ENCODE measurements at places on chromosomes 2 and 18.

- DNase-seq, result no peak
Measured at GRCh38 chr2:191746346-191747169, 68.6 kb downstream of the NABP1 start.

DNA sequence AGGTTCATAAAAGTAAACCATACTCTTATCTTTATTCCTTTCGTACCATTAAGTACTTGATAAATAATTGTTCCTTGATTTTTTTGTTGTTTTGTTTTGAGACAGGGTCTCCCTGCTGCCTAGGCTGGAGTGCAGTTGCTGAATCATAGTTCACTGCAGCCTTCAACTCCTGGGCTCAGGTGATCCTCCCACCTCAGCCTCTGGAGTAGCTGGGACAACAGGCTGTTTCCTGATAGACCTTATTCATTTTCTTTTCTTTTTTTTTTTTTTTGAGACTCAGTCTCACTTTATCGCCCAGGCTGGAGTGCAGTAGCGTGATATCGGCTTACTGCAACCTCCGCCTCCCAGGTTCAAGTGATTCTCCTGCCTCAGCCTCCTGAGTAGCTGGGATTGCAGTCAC, 5.5 kb downstream of the KCNG3 start:
- DNase-seq, result no peak

DNA sequence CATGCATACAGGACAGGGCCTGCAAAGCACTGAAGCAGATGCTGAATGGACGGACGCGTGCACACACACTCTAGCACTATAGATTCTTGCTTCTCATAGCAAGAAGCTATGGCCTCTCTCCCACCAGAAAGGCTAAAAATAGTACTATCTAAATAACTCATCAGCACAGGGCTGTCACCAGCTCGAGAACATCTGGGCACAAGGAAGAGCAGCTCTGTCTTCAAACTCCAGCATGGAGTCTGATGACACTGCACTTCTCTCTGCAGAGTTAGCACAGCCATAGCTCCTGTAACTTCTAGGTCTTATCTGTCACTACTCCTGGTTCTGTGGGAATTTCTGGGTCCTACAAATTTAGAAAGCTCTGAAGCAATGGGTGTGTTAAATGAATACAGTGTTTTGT, 123.5 kb downstream of the MYO5B start:
- no peak for DNase-seq

DNA sequence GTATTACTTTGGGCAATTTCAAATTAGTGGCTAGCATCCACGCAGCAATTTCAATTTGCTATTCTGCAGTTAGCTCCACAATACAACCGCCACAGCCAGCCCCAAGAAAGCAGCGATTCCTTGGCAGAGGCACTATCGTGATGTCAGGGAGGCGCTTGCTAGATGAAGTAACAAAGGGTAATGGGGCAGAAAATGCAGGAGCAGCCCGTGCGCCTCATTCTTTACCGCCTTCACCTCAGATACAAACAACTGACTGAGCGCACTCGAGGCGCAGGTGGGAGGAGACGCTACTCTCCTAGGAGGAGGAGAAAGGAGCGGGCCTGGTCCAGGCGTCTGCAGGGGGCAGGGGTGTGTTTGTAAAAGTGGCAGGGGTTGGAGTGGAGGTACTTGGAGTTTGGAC, 76.9 kb upstream of the ASB18 start:
- no peak for DNase-seq

- no peak for DNase-seq
Measured at GRCh38 chr18:35507192-35507591, 9.4 kb upstream of the INO80C start.

DNA sequence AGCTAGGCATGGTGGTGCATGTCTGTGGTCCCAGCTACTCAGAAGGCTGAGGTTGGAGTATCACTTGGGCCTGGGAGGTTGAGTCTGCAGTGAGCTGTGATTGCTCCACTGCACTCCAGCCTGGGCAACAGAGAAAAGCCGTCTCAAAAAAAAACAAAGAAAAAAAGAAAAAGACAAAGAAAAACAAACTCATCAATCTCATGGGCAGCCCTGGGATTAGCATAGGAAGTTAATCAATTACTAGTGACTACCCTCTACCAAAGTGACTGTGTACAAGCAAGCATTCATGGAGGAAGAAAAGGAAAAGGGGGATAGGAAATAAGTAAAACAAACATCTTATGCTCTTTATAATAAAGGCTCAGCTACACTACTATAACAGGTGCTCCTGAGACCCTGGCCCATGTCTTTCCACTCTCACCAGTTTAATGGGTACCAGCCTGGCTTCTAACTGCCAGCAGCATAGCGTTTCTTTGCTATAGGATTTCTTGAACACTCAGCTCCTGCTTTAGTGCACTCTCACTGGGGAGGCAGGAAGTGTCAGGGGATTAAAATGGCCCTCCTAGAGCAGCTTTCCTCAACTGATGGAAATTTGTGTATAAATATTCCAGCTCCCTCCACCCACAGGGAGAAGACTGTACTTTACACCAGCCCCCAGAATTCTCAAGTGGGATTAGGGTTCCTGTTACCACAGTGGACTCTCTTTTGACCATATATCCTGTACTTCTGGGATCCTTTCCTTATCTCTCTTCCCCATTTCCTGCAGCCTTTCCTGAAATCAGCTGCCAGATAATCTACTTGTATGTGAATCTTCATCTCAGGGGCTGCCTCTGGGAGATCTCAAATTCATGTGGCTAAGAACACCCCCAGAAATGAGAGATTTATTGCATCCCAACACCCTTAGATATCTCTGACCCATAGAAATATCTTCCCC, 91.3 kb upstream of the GLS start:
- no peak for DNase-seq

GRCh38 chr2:215479121-215479520, 43.3 kb upstream of the FN1 start:
- DNase-seq, result no peak

DNA sequence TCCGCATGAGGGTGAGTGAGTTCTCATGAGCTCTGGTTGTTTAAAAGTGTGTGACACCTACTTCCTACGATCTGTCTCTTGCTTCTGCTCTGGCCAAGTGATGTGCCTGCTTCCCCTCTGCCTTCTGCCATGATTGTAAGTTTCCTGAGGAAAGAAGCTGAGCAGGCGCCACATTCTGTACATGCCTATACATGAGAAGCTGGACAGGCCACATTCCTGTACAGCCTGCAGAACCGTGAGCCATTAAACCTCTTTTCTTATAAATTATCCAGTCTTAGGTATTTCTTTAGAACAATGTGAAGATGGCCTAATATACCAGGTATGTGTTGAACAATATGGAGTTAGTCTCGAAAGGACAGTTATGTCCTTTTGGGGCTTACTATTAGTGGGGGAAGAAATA, 281.0 kb downstream of the ALK start:
- DNase-seq, result no peak

GRCh38 chr2:72892506-72893173, 5.4 kb downstream of the SPR start:
- peak; percentile 83 for DNase-seq

GRCh38 chr2:232386740-232387450, 8.3 kb downstream of the ALPP start:
- DNase-seq, result no peak

DNA sequence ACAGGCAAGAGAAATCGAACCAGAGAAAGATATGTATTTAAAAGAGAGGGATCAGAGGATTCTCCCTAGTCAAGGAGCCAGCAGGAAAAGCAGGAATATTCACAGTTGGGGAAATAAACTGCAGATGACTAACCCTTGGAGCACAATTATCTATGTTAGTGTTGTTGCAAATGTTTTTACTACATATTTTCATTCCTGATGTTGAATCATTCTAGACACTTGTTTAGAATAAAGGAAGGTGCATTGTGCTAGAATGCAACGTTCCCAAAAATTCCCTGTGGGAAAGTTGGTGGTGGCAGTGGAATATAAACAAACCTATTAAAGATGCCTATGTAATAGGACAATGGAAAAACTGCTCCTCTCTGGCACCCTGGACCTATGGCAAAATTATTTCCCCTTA, 63.3 kb downstream of the DTNA start:
- no peak for DNase-seq

GRCh38 chr2:120819720-120820210, 84.1 kb downstream of the GLI2 start:
- DNase-seq, result no peak

DNA sequence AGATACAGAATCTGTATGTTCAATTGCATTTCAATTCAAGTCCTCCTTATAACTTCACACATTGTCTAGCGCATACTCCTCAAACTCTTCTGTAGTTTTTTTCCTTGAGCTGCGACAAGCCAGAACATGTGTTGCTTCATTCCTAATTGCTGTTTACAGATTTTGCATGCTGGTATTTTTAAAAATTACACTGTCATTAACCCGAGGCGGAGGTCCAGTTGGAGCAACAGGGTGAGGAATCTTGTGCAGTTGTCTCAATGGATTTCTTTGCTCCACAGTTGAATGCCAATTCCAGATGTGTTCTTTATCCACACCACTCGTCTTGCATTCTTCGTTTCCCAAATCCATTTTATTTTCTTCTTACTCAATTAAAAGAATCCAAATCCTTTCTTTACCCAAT, 16.4 kb upstream of the SERPINB13 start:
- no peak for DNase-seq

- DNase-seq, result no peak
Measured at GRCh38 chr2:116754381-116755101, 1060.0 kb upstream of the DDX18 start.

- no peak for DNase-seq
Measured at GRCh38 chr2:46812361-46813019, 103.1 kb downstream of the MCFD2 start.

- no peak for DNase-seq
Measured at GRCh38 chr2:156883804-156884203, 373.7 kb upstream of the GALNT5 start.

- DNase-seq, result peak; percentile 52
Measured at GRCh38 chr2:100924520-100925451, 77.3 kb upstream of the RPL31 start.

DNA sequence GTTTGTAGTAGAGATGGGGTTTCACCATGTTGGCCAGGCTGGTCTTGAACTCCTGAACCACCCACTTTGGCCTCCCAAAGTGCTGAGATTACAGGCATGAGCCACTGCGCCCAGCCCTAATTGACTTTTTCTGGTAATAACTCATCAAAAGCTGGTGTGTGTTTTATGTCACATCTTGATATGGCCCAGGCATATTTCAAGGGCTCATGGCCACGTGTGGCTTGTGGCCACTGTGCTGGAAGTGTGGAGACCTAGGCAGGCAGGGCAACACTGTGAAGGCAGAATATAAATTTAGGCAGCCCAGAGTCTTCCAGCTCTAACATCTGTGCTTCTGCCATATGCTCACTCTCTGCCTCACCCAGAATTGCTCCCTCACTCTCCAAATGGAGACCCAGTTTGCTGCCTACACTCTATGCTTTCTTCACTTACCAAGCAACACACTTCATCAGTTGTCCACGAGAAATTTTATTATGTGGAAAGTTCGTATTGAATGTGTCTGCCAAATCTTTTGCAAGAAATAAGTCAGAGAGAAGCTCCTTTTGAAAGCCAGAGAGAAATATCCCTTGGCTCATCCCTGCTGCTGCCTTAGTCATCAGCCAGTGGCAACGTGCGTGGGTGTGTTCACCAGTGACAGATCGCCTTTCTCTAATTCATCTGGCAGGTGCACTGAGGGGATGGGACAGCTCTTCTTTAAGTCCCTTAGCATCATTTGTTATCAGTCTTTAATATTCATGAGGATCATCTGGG, 129.4 kb upstream of the CXCR4 start:
- no peak for DNase-seq

GRCh38 chr2:71226096-71226964, 573 bp downstream of the PAIP2B start:
- DNase-seq, result no peak

DNA sequence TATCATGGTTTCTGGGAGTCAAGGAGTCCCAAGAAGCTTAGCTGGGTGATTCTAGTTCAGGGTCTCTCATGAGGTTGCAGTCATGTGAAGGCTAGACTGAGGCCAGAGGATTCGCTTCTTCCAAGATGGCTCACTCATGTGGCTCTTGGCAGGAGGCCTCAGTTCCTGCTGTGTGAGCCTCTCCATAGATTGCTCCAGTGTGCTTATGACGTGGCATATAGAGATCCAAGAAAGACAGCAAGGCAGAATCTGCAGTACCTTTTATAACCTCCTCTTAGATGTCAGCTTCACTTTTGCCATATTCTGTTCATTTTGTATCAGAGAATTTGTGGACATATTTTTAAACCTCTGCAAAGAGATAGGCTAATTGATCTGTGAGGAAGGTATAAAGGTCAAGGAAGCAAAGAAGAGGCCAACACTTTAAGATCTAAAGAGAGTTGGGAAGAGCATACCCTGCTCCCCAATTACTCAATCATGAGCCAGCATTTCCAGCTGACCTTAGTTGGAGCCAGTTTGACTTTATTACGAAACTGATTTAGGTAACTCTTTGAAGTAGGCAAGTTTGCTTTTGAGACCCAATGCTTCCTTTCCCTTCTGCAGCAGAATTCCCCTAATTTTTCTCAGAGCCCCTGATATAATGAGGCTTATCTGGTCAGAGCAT, 134.7 kb downstream of the EML6 start:
- no peak for DNase-seq

GRCh38 chr2:187310701-187311100, 137.4 kb downstream of the CALCRL start:
- no peak for DNase-seq

- peak; percentile 16 for DNase-seq
Measured at GRCh38 chr2:147663153-147663961, 181.5 kb upstream of the ACVR2A start.

DNA sequence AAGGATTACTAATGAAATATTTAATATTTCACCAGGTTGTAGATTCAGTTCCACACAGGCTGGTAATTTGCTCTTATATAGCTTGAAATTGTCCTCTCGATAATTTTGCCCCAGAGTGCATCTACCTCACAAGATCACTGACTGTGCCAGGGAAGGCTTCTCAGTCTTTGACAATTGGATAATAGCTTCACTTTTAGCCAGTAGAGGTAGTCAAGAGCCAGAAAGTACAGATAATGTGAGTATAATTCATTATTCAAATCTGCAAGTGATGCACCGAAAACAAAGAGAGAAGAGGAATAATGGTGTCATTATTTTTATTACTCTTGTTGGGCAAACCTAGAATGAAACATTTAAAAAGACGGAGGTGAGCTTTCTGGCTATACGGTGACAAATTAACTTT, 292.8 kb downstream of the EN1 start:
- no peak for DNase-seq

GRCh38 chr2:187055463-187055862, 206.5 kb upstream of the ZSWIM2 start:
- no peak for DNase-seq

- DNase-seq, result no peak
Measured at GRCh38 chr2:169693360-169693759, 845 bp downstream of the CFAP210 start.

DNA sequence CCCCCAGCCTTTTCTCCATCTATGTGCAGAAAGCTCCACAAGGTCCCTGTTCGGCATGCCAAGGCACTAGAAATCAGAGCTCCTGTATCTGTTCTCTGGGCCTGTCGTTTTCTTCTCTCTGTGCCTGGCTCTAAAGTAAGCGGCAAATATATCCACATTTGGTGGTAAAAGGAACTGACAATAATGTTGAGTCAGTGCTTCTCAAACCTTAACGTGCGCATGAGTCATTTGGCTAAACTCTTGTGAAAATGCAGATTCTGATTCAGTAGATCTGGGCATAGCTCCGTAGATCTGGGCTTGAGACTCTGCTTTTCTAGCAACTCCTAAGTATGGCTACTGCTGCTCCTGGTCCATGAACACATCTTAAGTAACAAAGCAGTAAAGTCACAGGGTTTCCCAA, 16.5 kb upstream of the ACSL3 start:
- DNase-seq, result no peak

GRCh38 chr18:46054956-46055837, 16.9 kb downstream of the PSTPIP2 start:
- no peak for DNase-seq

GRCh38 chr2:200367155-200367554, 60.7 kb downstream of the SPATS2L start:
- DNase-seq, result no peak

GRCh38 chr2:20623741-20624155, 27.1 kb downstream of the HS1BP3 start:
- DNase-seq, result no peak

All from GM20000 (cell line).